ENCODE measurements at places on chromosomes 3 and 15.

DNA sequence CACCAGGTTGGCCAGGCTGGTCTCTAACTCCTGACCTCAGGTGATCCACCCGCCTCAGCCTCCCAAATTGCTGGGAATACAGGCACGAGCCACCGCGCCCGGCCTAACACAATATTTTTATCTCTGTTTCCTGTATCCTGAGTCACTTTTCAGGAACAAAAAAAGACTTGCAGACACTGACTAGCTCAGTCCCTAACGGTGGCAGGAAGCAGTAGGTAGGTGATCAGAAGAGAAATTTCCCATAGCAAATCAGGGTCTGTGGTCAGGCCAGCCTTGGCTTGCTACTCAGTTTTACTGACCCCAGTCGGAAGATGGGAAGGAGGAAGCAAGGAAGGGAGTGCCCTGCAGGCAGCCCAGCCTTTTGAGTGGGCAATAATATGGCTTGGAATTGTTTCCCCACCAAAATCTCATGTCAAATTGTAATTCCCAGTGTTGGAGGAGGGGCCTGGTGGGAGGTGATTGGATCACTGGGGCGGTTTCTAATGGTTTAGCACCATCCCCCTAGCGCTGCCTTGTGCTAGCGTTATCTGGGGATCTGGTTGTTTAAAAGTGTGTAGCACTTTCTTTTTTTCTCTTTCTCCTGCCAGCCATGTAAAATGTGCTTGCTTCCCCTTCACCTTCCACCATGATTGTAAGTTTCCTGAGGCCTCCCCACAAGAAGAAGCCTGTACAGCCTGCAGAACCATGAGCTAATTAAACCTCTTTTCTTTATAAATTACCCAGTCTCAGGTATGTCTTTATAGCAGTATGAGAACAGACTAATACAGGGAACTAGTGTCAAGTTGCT is 19.5 kb upstream of the CDCP1 start:
- DNase-seq, result no peak

- DNase-seq, result no peak
These were observed 20.3 kb upstream of the EPB42 start for GRCh38 chr15:43241100-43241499.

DNA sequence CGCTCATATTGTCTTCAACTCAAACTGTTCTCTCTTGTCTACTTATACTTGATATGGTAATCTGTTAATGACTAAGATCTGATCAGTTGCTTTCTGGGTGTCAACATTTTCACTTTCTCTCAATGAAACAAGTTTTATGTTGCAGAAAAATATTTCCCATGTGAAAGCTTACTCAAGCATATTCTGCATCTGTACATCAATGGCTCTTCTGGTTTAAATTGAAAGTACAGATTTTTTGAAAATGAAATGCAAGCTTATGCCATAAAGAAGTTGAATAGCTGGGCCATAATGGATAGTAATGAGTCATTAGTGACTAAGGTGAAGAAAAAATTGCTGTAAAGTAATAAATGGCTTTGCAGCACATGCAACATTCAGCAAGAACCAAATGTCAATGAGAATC is 140.7 kb downstream of the BCHE start:
- no peak for DNase-seq

GRCh38 chr3:58766587-58767282 is 100.2 kb upstream of the FAM3D start:
- no peak for DNase-seq

- no peak for DNase-seq
These were observed 298.3 kb downstream of the MEX3B start for GRCh38 chr15:81747482-81747881.

DNA sequence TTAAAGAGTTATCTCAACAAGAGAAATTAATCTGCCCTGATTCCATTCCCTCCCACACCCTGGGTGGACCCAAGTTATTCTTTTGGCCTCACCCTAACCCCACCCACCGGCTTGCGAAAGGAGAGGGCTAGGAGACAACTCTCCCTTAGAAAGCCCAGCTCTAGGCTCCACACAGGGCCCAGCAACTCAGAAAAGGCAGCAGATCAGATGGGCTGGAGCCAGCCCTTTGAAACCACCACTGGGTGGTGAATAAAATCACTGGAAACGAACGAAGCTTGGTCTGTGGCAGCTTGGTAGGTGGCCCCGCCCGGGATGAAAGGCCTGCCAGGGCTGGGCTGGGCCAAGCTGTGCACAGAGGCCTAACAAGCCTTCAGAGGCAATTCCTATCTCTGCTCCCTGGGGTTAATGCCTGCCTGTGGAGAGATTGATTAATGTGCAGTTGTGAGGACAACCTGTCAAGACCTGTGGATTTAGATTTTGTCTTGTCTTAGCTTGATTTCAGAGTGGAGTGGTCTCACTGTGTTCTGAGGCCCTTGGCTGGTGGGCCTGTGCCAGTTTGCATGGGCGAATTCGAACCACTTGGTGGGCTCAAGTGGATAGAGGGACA is 38.8 kb downstream of the BHLHE40 start:
- DNase-seq, result no peak

DNA sequence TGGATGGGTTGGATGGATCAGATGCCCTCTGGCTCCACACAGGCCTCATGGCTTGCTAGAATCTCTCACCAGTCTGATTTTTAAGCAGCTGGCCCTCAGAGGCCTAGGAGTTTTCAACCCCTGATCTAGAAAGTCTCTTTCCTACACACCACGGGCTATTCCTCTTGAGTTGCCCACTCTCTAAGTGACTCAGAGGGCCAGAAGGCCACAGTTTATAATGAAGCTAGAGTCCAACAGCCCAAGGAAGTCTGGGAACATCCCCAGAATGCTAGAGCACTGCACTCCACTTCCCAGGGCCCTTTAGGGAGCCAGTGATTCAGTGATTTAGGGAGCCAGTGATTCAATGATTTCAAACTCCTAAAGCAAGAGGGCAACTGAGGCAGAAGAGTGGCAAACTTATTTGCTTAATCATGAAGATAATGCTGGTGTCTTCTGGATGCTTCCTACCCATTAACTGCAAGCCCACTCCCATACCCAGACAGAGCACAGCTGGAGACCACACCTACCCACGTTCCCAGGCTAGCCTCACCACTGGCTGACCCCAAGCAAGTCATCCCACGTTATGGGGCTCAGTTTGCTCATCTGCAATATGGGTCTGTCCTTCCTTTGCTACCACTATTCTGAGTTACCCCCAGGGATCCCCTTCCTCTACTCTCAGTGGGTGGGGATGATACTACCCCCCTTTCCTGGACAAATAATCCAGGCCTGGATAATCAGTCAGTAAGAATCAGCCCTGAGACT is 36.7 kb downstream of the ABTB1 start:
- DNase-seq, result no peak

- DNase-seq, result no peak
These were observed 193.8 kb upstream of the PPP2R3A start for GRCh38 chr3:135771760-135772159.

- DNase-seq, result no peak
These were observed 78.0 kb downstream of the GMPS start for GRCh38 chr3:155948476-155948875.

DNA sequence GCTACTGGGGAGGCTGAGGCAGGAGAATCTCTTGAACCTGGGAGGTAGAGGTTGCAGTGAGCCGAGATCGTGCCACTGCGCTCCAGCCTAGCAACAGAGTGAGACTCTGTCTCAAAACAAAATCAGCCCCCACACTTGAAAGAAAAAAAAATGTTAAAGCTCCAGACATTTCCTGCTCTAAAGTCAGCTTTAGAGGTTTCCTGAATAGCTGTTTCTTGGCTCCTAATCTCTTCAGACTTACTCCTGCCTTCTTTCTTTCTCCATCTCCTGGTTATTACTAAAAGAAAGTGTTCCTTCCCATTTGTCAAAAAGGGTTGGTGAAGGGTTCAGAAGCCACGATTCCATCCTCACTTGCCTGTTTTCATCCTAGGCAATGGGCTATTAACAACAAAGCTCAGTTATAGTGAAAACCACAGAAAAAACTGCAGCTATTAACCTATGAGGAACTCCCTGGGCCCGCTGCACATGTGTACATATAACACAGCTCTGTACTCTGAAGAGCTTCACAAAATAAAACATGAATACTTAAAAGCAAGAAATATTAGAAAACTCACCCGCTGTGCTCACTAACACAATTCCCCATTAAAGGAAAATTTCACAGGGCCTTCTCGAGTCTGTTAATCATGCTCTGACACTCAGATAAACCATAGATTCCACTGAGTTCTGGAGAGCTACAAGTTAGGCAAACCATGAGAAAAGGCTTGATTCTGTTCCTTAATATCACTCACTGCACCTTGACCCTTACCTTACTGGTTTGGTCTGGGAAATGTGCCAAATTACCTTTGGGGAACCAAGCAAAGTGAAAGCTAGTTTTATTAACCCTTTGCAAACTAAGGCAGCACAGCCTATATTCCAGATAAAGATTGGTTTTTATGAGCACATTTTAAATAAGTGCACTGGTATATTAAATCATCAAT is 89.9 kb upstream of the TSPAN3 start:
- DNase-seq, result no peak

DNA sequence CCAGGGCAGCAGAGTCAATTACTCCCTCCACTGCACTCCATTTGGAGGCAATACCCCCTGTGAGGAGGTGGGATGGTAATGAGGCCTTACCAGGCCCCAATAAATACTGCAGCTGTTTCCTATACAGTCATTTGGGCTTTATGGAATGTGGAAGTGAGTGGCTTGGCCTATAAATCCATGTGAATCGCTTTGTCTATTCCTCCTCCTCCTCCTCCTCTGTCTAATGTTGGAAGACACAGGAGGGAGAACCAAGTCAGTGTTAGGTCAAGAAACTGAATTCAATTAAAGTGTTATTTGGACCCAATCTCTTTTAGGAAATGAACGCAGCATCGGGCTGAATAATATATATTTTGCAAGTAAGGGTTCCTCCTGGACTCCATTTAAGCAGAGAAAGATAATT is 17.3 kb upstream of the SRGAP3 start:
- no peak for DNase-seq

GRCh38 chr15:68631601-68632051 is 52.8 kb downstream of the CORO2B start:
- no peak for DNase-seq

- no peak for DNase-seq
These were observed 147.9 kb upstream of the CGNL1 start for GRCh38 chr15:57228395-57228794.

DNA sequence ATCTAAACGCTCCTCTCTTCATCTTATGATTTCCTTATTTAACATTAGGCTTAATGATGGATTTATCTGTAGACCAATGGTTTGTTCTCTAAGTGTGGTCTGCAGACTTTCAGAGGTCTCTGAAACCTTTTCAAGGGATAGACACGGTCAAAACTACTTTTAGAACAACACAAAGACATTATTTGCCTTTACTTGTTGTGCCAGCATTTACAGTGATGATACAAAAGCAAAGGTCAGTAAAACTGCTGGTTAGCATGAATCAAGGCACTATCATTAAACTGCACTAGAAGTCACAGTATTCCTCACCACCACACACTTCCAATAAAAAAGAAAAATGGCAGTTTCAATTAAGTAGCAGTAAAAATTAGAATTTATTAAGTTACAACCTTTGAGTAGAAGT is 24.4 kb upstream of the IGDCC4 start:
- no peak for DNase-seq

GRCh38 chr3:187150599-187150998 is 11.3 kb upstream of the RPL39L start:
- DNase-seq, result no peak
